ENCODE measurements at places on chromosomes 6 and 20. TPM values are rescaled to one million over a fixed set of nuclear protein-coding genes. Genes with fewer than 3 reads are reported as not detected.

GRCh38 chr20:45459606-45460005, 9.9 kb upstream of the WFDC2 start:
- DNase-seq: no peak

GRCh38 chr20:57389695-57390603, 1.2 kb upstream of the RBM38 start:
- no peak for DNase-seq

The PRSS35 gene
- 28.1 TPM for polyA plus RNA-seq

GRCh38 chr6:44697327-44697726, 309.8 kb downstream of the CDC5L start:
- no peak for DNase-seq

DNA sequence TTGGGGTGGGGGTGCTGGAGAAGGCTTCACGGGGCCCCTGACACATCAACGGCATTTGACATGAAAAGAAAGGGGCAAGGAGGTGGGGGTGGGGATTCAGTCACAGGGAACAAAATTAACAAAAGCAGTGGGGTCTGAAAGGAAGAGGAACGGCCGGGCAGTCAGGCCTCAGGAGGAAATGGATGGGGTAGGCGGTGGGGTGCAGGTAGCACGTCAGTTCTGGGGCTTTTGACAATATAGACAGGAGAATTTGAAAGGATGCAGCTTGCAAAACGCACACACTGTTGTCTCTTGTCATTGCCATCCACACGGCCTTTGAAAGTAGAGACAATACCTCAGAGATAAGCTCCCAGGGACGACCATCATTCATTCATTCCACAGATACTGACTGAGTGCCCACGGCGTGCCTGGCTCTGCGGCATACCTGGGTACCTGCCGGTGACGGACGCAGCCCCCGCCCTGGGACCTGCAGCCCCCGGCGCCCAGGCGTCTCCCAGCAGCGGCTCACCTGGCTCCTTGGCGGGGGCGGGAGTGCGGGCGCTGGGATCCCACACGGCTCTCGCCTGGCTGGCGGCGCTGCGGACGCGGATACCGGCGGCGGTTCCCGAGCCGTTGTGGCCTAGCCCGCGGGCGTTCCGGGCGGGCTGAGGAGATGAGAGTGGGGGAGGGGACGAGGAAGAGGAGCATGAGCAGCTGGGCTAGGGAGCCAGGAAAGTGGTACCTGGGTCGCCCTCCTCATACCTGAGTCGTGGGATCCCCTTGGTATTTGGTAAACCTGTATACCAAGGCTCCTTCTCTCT, at the start of gene SLC26A8:
SLC26A8 (minus strand) TSS at position 646 of the 800 bp plus-strand sequence. CDS start 4,934 bp downstream, outside the sequence.
- DNase-seq: peak; percentile 41

GRCh38 chr6:118981884-118982574, 47.1 kb upstream of the MCM9 start:
- no peak for DNase-seq

The NKAIN2 gene
- polyA plus RNA-seq: 0.48 TPM

- no peak for DNase-seq
Measured at GRCh38 chr6:162421004-162421403, 306.6 kb downstream of the PRKN start.

DNA sequence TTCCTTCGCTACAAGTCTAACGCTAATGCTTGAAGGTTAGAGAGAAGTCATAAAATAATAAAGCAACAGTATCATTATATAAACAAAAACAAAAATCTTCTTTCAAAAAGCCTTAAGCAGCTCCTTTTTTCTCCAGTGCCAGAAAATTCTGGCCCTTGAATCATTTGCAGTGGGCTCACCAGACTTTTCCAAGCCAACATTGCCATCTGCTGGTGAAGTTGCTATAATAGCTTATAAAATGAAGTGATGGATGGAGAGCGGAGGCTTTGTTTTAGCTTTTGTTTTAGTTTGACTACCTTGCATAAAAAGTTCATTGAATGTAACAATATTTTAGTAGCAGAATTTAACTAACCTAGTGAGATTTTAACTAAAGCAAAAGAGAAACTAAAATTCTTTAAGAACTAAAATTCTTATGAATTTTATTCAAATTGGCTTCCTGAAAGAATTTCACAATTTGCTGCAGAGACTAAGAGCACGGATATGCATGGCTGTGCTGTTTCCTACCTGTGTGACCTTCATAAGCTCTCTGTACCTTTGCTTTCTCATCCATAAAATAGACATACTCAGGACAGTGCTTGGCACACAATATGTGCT, 44.8 kb upstream of the SLC2A12 start:
- peak; percentile 84 for DNase-seq

GRCh38 chr6:85482905-85483700, 33.2 kb downstream of the NT5E start:
- peak; percentile 82 for DNase-seq

The BIRC7 gene
- 2.0 TPM for polyA plus RNA-seq

The GOPC gene
- polyA plus RNA-seq: 18.2 TPM

The ZHX3 gene
- polyA plus RNA-seq: 19.7 TPM

The VGLL2 gene
- 0.29 TPM for polyA plus RNA-seq

The OOEP gene
- not detected for polyA plus RNA-seq

- peak; percentile 68 for DNase-seq
Measured at GRCh38 chr6:154995254-154996015, at the start of gene TIAM2. Gene TIAM2 (plus strand): TSS chr6:154995315. CDS start chr6:155129224, 133,909 bp downstream.

The MYCT1 gene
- 0.05 TPM for polyA plus RNA-seq

DNA sequence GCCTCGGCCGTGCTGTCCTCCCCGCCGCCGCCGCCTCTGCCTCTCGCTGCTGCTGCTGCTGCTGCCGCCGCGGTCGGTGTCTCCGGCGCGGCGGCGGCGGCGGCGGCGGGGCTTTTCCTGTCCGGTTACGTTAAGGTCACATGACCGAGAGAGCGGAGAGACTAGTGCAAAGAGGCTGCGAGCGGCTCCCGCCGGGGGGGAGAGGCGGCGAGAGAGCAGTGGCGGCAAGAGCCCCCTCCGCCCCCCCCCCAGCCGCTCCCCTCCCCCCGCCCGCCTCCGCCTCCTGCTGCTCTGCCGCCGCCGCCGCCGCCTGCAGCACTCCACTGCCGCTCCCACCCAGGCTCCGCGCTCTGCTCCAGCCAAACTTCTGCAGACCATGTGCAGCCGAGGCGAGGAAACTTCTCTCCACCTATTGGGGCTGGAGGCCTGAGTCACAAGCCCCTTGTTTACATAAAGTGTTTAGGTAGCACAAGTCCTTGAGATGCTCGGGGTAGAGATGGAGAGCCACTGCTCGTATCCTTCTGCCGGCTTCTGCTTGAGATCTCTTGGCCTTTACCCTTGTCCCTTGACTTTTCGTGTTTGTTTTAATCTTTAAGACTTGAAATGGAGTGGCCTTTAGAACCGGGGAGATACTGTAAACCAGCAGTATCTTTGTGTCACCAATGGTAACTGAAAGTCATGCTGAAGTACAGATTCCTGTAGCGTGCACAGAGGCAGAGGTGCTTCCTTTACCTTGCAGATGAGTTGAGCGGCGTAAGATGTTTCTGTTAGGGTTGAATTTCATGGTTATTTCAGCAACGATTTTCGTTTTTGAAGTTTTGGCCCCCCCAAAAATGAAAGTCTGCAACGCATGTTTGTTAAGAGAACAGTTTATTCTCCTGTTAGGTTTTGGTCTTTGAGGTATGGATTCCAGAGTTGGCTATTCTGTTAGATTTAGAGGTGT, at the start of gene ZBTB2:
ZBTB2 (minus strand) TSS at position 89 of the 943 bp plus-strand sequence. CDS start 17,922 bp downstream, outside the sequence.
- DNase-seq: peak; percentile 88

The RSPO3 gene
- polyA plus RNA-seq: 15.9 TPM

GRCh38 chr6:19736066-19736465, 101.1 kb upstream of the ID4 start:
- no peak for DNase-seq

GRCh38 chr20:55172310-55173002, 697.1 kb downstream of the DOK5 start:
- DNase-seq: peak; percentile 11

DNA sequence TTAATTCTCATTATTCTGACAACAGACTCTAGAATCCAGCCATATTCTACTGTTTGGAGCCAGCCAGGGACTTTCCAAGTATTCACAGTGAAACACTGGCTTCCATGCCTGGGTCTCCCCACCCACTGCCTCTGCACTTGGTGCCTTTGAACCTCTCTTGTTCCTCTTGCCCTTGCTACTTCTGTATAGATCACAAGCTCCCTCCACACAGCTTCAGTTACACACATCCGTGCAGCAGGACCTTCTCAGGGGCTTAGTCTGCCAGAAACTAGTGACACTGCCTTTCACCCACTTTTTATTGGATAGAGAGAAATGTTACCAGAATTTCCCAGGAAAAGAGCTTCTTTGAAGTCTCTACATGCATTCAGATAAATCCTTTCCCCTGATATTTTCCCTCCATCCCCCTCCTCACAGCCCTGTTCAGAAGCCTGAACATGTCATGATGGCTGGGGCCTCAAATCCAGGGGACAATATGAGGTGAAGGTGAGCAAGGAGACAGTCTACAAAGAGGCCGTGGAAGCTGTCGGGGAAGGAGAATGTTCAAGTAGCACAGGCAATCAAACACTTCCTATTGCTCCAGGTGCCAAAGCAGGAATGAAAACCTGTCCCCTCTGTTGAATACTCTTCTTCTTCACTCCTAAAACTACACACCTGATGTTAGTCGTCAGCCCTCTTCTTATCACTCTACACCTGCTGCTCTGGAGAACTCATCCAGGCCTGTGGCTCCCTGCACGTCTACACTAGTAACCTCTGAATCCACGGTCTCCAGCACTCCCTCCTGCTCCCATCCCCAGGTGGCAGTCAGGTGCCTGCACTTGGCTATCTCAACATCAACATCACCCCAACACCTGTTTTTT, 20.2 kb upstream of the HLA-DOA start:
- DNase-seq: no peak

- no peak for DNase-seq
Measured at GRCh38 chr6:162602759-162603158, 124.8 kb downstream of the PRKN start.

The DEFB124 gene
- polyA plus RNA-seq: not detected

The TRIM15 gene
- polyA plus RNA-seq: 1.2 TPM

DNA sequence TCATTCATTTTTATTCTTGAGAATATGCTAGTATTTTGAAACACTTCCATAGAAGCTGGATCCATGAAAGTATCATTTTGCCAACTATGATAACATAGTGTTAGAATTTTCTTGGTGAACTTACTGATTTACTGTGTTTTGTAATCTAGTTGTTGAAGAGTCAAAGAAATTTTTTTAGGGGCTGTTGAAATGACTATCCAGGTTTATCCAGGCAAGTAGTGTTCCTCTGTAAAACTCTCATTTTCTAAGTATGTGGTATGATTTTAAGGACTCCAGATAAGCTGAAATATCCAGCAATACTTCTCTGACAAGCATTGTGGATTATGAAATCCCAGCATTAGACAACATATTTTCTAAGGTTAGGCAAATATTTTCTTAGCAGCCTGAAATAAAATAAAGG, 95.9 kb downstream of the GRIK2 start:
- DNase-seq: no peak

GRCh38 chr6:127879685-127880084, 21.2 kb downstream of the THEMIS start:
- DNase-seq: peak; percentile 52

GRCh38 chr6:124872361-124873065, 89.7 kb upstream of the RNF217 start:
- DNase-seq: no peak

DNA sequence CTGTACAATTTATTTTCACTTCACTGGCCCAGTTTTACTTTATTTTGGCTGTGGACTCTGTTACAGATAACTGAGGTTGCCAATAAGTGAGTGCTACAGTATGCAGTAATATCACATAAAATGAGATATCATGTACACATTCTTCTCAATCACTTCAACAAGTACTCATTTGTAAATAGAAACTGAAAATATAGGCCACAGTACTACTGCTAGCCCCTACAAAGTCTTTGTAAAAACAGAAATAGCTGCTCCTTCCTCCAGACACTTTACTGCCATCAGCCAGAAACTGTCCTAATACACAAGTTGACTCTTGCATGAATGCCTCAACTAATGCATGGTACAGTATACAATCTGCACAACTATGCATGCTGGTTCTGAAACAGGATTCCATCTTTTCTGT, 9.2 kb downstream of the DTNBP1 start:
- no peak for DNase-seq

The PSMG4 gene
- polyA plus RNA-seq: 28.1 TPM

DNA sequence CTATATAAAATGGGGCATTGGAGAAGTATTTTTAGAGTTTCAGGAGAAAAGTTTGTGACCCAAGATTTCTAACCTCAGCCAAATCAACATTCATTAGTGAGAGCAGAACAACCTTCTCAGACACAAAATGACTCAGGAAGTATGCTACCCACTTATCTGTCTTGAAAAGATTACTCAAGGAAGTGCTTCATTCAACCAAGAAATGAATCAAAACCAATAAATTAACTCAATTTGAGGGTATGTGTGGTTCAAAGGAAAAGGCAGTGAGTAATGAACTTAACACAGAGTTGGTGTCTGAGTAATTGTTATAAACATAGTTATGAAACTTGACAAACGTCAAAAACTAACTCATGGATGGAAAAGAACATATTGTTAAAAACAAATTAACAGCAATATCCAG, 227.6 kb downstream of the HAO1 start:
- DNase-seq: no peak

- DNase-seq: no peak
Measured at GRCh38 chr20:40317156-40317790, 371.8 kb downstream of the MAFB start.

DNA sequence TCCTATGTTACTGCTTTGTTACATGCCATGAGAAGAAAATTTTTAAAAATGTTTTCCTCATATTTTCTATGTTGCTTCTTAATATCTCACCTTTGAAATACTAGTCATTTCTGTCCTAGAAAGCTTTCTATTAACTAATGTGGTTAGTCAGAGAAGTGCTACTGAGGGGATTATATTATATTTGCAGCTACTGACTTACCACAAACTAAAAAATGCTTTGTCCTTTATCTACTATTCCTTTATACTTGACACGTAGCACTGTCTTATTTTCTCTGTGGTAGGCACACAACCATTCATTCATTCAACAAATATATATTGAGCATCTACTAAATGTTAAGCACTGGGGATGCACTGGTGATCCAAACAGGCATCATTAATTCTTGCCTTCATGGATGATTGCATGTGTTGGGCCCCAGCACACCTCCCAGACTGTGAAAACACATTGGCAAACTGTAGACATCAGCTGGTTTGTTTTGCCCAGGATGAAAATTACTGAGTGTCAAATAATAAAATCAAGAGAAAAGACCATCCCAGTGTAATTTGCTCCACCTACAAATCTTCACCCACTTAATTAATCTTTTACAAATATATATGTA, 10.7 kb upstream of the MLIP start:
- no peak for DNase-seq

The ARHGAP18 gene
- polyA plus RNA-seq: 11.2 TPM

- no peak for DNase-seq
Measured at GRCh38 chr6:24284006-24284405, 73.9 kb downstream of the DCDC2 start.

GRCh38 chr6:157268396-157268795, 54.9 kb downstream of the TMEM242 start:
- no peak for DNase-seq

The ARHGAP40 gene
- 1.1 TPM for polyA plus RNA-seq

The CHRNA4 gene
- 0.25 TPM for polyA plus RNA-seq

DNA sequence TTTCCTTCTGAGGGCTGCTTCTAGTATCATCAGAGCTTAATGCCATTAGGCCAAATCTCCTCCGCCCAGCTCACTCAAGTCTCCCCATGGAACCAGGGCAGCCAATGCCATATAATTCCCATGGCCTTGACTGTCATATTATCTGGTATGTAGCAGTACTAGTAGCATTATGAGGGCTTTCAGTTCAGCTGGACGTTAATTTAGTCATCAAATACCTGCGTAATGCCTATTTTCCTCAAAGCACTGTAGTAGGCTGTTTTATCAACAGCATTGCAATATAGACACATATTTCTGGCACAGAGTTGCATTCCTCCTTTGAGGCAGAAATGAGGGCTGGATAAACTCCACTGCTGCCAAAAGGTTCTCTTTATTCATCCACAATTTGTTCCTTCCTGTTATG, 1.7 kb downstream of the KCTD20 start:
- peak; percentile 25 for DNase-seq

GRCh38 chr6:155364844-155365437, 50.7 kb upstream of the TFB1M start:
- DNase-seq: no peak
